ENCODE measurements at places on chromosomes 3 and 15.

DNA sequence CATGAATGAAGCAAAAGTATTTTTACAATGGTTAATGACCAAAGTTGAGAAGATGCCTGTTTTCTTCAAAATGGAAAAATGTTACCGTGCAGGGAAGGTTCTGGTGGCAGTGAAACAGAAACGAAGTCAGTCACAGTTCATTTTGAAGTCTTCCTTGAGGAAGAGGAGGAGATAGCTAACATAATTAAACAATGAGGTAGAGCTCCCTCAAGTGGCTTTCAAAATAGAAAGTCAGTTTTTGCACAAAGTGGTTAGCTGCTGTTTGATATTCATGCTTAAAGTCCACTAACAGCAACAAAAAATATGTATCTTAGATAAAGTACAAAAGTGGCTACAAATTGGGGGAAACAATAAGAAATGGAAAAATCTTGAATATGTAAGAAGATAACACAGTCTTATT is 87.3 kb downstream of the TFG start:
- no peak for DNase-seq

DNA sequence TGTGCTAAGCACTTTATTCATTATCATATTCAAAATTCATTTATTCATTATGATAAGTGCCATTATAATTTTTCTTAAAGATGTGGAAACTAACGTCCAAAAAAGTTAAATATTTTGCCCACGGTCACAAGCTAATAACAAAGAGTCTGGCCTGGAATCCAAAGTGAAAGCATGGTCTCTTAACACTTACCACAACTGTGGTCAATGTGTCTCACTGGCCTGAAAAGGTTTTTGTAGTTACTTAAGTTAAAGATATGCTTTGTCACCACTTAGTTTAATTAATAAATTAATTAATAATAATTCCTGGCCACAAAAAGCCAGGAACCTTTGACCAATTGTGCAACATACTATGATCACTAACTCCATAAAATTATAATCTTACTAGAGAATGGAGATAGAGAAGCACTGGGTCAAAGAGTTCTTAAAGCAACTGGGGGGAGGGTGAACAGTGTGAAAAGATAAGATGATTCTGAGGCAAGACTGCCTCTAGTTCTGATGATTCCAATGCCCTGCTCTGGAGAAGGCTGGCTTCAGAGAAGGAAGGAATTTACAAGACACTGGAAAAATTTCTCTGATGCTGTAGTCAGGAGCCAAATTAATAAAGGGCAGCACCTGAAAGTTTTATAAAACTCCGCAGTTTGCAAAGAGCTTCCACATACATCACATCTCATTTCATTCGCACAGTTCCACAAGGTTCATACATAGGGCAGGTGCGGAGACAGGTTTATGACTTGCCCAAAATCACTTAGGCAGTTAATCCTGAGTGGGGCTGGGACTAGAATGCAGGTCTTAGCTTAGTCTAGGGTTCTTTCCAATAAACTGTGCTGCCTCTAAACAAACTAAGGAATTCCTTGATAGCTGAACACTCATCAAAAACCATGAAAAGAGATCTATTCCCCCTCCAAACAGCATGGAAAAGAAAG is 32.5 kb downstream of the NPTN start:
- DNase-seq = no peak

- no peak for DNase-seq
Observed at GRCh38 chr3:49620728-49621127, 53.4 kb upstream of the APEH start.

DNA sequence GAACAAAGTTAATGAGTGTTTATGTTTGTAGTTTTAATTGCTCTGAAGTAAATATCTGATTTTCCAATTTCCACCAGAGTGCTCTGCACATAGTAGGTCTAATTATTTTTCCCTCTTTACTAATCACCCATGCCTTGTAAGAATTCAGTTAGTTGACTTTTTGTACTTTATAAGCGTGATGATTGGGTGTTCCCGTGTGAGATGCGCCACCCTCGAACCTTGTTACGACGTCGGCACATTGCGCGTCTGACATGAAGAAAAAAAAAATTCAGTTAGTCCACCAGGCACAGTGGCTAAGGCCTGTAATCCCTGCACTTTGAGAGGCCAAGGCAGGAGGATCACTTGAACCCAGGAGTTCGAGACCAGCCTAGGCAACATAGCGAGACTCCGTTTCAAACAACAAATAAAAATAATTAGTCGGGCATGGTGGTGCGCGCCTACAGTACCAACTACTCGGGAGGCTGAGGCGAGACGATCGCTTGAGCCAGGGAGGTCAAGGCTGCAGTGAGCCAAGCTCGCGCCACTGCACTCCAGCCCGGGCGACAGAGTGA is 507 bp upstream of the VHL start:
- no peak for DNase-seq

DNA sequence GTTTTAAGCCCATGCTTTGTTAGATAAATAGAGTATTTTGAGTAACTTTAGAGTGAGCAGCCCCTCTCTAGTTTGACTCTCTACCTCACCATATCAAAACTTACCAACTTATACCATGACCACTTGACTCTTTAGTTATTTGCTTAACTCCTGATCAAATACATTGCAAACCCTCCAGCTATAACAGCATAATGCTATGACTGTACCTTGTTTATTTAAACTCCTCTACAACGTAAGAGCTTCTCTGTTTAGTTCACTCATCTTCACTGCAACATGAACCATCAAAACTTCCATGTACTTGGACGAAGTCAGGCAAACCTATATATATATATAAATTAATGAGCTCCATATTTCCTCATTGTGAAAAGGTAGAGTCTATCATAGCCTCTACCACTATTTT is 218.2 kb downstream of the DPH6 start:
- no peak for DNase-seq

DNA sequence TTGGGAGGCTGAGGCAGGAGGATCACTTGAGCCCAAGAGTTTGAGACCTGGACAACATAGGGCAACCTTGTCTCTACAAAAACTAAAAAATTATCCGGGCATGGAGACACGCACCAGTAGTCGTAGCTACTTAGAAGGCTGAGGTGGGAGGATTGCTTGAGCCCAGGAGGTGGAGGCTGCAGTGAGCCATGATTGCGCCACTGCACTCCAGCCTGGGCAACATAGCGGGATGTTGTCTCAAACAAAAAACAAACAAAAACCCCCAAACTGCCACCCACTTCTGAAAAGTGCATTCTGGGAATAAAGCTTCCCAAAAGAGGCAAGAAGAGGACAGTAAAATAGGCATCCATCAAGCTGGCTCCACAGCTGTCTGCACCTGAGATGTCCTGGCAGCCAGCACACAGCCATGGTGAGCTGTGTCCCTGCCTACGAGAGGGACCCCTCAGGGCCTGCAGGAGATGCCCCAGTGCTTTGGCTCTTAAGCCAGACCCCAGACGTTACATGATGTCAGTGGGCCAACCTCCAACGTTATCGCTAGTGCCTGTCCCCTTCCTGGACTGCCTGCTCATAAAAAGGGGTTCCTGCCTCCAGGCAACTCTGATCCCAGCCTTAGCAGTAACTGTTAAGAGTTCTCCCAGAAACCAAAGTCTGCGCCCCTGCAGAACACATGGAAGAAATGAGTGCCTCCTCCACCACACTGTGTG is 101.1 kb downstream of the LRIG1 start:
- DNase-seq = no peak

GRCh38 chr3:98565843-98566242 is 27.6 kb downstream of the CPOX start:
- DNase-seq = no peak

Data from NCI-H2171 treated with DMSO at 0.1 percent for 48 hours (cell line).